ENCODE measurements at places on chromosomes 5 and 9. TPM values are rescaled to one million over a fixed set of nuclear protein-coding genes. Genes with fewer than 3 reads are reported as not detected.

GAPT gene
- not detected for total RNA-seq

WDR38 gene
- total RNA-seq = not detected

SLC6A19 gene
- total RNA-seq = not detected

ARL14EPL gene
- total RNA-seq = 0.37 TPM

CCL27 gene
- total RNA-seq = not detected

ECM2 gene
- 1.0 TPM for total RNA-seq

HSPB3 gene
- 4.9 TPM for total RNA-seq

KIF2A gene
- total RNA-seq = 52.4 TPM

SPAG8 gene
- 0.86 TPM for total RNA-seq

GZMA gene
- total RNA-seq = not detected

CTSL gene
- 202 TPM for total RNA-seq

SMIM33 gene
- not detected for total RNA-seq

CCDC192 gene
- total RNA-seq = not detected

TPPP gene
- total RNA-seq = 0.07 TPM

FOXD4L3 gene
- not detected for total RNA-seq

SCGB3A1 gene
- not detected for total RNA-seq

GTF3C5 gene
- total RNA-seq = 53.7 TPM

RNF183 gene
- total RNA-seq = not detected

GGTA1 gene
- total RNA-seq = not detected

MARCOL gene
- total RNA-seq = not detected
